ENCODE measurements at places on chromosomes 5 and 9. TPM values are rescaled to one million over a fixed set of nuclear protein-coding genes. Genes with fewer than 3 reads are reported as not detected.

GRCh38 chr5:134547579-134547978 lies 22.1 kb downstream of the JADE2 start:
- DNase-seq: no peak

GRCh38 chr5:133147815-133148567 lies 96.2 kb downstream of the HSPA4 start:
- DNase-seq: no peak

DNA sequence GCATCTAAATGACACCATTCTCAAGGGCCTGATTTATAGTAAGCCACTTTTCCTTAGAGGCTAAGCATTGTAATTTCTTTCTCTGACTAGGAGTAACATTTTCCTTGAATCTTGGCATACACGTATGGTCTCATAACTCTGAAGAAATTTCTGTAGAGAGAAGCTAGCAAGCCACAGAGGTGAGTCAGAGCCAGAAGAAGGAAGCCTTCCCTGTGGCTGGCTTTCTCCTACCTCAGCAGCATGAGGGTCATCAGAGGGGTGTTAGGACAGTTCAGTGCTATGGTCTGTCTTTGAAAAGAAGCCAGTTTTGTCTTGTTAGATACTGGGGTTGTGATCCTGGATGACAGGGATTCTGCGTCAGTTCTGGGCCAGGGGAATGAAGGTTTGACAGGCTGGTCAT lies 3.2 kb downstream of the SNX30 start:
- DNase-seq: no peak

DNA sequence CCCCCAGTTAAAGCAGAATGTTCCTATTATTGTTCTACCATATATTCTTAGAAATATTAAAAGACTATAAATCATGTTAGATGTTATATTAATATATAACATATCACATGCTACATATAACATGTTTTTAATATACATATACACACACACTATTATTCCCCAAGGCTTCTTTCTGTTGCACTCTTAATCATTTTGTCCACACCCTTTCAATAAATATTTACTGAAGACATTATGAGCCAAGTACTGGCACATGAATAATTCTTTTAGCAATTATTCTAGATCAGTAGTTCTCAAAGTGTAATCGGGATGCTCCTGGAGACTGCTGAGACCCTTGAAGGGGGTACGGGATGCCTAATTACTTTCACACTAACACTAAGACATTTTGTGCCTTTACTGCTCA lies 143.9 kb downstream of the GNAQ start:
- no peak for DNase-seq

GRCh38 chr5:124686239-124687004 lies 60.0 kb downstream of the ZNF608 start:
- no peak for DNase-seq

GRCh38 chr9:134185536-134186011 lies 21.2 kb upstream of the RNU6ATAC start:
- no peak for DNase-seq

- DNase-seq: no peak
Observed at GRCh38 chr5:95940758-95941682, 20.6 kb downstream of the ELL2 start.

DNA sequence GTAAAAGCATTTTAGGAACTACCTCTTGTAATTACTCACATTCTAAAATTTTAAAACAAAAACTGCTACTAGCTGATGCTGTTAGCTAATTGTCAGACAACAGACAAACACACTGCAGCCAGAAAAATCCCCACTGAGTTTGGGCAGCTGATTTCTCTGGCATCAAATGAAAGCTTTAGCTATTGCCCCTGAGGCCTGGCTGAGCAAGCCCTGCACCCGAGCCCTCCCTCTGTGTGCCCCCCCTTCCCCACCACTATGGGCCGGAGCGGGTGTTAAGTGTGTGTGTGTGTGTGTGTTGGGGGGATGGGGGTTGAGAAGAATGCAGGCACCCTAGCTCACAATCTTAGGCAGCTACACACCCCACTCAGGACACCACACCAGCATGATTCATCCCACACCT lies 2.4 kb downstream of the NEUROG1 start:
- DNase-seq: no peak

The IL13 gene
- polyA plus RNA-seq: not detected

The PCDHB10 gene
- polyA plus RNA-seq: 5.3 TPM

The SH3PXD2B gene
- polyA plus RNA-seq: 31.8 TPM
